Astrocyte (in vitro differentiated cells and primary cell): ENCODE measurements at places on chromosomes 3 and 15. TPM values are rescaled to one million over a fixed set of nuclear protein-coding genes. Genes with fewer than 3 reads are reported as not detected.

DNA sequence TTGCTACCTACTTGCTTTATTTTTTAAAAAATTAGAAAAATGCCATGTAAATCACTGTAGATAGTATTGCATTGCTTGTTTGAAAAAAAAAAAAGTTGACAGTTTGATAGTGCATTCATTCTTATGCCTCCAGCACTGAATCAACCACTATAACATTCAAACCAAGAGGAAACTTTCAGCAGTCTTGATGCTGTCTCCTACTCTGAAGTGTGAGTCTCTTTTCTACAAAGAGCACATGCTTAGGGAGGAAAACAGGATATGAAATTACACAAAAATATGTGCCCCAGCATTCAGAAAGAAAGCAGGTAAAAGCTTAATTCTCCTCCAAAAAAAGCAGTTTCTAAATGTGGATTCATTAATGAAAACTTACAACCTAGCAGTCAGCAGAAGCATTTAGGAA is 78.3 kb downstream of the ZBTB20 start:
- peak; percentile 16 for DNase-seq

- DNase-seq: no peak
Measured at GRCh38 chr3:12301031-12301430, 12.2 kb downstream of the PPARG start.

GRCh38 chr3:61648481-61648880 is 87.1 kb downstream of the PTPRG start:
- DNase-seq: no peak

DNA sequence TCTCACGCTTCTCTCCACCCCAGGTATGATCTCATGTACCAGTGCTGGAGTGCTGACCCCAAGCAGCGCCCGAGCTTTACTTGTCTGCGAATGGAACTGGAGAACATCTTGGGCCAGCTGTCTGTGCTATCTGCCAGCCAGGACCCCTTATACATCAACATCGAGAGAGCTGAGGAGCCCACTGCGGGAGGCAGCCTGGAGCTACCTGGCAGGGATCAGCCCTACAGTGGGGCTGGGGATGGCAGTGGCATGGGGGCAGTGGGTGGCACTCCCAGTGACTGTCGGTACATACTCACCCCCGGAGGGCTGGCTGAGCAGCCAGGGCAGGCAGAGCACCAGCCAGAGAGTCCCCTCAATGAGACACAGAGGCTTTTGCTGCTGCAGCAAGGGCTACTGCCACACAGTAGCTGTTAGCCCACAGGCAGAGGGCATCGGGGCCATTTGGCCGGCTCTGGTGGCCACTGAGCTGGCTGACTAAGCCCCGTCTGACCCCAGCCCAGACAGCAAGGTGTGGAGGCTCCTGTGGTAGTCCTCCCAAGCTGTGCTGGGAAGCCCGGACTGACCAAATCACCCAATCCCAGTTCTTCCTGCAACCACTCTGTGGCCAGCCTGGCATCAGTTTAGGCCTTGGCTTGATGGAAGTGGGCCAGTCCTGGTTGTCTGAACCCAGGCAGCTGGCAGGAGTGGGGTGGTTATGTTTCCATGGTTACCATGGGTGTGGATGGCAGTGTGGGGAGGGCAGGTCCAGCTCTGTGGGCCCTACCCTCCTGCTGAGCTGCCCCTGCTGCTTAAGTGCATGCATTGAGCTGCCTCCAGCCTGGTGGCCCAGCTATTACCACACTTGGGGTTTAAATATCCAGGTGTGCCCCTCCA is 19.1 kb downstream of the TYRO3 start:
- no peak for DNase-seq

- no peak for DNase-seq
Measured at GRCh38 chr3:102002056-102002455, 152.7 kb downstream of the NFKBIZ start.

DNA sequence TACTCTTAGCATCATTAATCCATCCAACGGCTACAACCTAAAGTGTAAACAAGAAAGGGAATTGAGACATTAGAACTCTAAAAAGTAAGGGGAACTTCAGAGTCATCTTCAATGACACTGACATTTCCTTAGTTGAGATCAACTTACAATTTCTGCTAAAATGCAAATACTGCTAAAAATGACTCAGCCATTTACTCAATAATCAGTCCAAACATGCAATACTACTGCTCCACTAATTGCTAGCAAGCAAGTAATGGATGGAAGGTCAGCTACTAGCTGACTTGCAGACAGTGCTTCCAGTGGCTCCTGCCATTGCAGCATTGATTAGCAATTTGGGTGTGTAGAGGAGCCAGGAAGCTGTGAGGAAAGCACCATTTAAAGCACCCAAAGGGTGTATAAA is 28.4 kb downstream of the CD200R1L start:
- DNase-seq: no peak

KCNMB3 gene
- 0.75 and 1.7 TPM in 2 replicates for total RNA-seq

SERINC4 gene
- total RNA-seq: 0.30 TPM in 1 of 2 replicates, not detected in the other

C3orf20 gene
- 0.16 TPM in 1 of 2 replicates, not detected in the other for total RNA-seq

PRR20G gene
- not detected in 2 replicates for total RNA-seq
